ENCODE measurements at places on chromosomes 3 and 15.

- DNase-seq = no peak
Observed at GRCh38 chr3:22920006-22920405, 283.1 kb upstream of the UBE2E2 start.

GRCh38 chr3:190321789-190322603, at the start of gene CLDN1:
TSS of gene CLDN1 (minus strand) at chr3:190322446. CDS start at chr3:190322206, 240 bp downstream.
- peak; percentile 68 for DNase-seq

GRCh38 chr15:66429546-66429945, 42.8 kb downstream of the MAP2K1 start:
- DNase-seq = no peak

DNA sequence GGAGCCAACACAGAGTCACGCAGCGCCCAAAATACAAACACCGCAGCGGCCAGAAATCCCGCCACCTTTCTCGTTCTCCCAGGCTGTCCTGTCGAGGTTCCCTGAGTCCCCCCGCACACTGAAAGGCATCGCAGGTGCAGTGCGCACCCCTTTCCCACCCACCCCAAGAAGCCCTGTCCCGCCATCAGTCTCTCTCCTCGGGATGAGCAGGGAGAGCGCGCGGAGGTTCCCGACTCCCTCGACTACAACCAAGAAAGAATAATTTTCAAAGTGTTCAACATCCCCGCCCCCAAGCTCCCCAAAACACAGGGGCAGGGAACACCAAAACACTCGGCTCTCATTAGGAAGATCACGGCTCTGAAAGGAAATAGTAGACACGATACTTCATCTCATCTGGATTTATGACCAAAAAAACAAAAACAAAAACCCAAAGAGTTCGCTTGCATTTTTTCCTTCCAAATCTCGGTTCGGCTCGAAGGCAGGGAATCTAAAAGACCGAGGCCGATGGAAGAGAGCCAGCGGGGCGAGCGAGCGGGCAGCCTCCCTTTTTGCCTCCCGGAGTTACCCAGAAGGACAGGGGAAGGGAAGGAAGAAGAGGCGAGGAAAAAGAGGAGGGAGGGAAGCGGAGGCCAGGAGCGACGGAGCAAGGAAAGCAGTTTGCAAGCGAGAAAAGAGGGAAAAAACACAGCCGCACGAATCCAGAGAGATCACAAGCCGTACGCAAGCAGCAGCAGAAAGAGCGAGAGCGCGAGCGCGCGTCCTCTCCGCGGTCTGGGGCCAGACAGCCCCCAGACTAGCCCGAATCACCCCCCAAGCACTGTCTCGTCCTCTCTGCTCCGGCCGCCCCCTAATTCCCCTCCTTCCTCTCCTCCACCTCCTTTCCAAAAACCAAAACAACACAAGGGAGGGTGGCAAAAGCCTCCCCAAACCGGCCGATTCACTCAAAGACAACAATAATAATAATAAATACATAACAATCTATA, 808 bp downstream of the BCL6 start:
- DNase-seq = peak; percentile 48

DNA sequence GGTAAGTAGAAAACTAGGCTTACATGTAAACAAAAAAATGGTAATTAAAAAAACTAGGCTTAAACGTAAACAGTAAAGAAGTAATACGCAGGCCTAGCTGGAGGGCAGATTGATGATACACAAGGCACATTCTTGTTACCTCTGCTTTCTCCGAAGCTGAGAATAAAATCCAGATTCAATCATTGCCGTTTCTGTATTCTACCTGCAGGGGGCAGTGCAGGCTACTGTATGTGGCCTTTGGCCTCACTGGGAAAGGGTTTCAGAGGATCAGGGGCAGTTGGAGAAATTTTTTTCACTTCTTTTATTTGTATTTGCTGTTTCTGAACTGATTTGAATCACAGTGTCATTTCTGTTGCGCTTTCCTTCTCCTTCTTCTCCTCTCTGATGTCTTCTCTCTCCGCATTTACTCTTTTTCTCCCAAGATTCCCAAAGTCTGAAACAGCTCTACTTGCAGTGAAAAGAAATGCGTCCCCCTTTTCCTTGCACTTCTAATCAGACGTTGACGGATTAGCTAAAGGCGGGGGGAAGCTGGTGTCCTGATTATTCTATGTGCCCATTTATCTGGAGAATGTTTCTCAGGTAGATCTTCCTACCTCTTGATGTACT, 67.1 kb upstream of the MCTP2 start:
- no peak for DNase-seq

- no peak for DNase-seq
Observed at GRCh38 chr15:52256366-52256765, 39.2 kb downstream of the MYO5C start.

GRCh38 chr3:158447408-158447807, 123.6 kb upstream of the MLF1 start:
- no peak for DNase-seq

GRCh38 chr3:177484926-177485325, 287.6 kb upstream of the TBL1XR1 start:
- DNase-seq = no peak

DNA sequence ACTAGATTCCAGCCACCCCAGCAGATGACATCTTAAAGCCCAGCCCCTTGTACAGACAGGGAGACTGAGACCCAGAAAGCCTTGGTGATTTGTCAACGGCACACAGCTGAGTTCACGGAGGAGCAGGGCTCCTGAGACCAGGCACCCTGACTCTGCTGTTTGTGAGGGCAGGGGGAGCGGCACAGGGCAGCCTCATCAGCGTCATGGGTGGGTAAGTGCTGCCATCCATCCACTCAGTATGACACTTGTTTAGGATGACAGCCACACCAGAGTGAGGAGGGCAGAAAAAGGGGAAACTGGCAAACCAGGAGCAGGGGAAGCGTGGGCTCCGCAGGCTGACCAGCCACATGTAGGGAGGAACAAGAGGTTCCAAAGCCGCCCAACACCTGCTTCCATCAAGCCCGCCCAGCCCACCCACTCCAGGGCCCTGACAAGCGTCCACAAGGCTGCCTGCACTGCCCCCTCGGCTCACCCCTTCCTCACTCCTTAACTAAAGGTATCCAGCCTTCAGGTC, 19.9 kb downstream of the RBPMS2 start:
- no peak for DNase-seq

DNA sequence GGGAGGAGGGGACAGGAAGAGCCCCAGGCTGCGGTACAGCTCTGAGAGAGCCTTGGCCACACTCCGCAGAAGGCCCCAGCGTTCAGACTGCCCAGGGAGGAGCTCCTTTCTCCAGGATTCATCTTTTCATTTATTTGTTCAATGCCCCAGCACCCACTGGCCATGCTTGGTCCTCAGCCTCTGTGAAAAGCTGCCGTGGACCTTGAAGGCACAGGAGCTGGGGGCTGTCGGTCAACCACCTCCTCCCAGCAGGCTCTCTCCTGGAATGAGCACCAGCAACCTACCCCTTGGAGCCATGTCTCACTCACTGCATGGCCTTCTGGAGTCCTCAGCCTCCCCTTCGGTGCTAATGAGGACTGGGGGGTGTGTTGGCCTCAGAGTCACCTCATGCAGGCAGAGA, 21.6 kb upstream of the PRR23E start:
- DNase-seq = no peak

- DNase-seq = no peak
Observed at GRCh38 chr3:190116551-190117067, 4.1 kb downstream of the P3H2 start.

DNA sequence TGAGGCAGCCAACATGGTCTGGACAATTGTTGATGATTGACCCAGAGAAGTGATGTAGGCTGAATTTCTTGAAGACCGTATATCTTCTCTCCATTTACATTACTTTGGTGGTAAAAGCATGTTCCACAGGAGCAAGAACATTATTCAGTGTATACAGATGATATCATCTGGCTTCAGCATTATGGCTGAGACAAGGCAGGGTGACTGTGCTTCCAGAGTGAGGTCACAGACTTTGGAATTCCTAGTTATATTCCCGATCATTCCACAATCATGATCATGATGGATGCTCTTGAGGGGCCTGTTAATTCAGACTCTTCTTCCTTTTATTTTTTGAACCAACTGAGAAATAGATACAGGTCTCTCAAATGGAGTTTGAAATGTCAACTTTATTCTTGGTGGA, 19.0 kb downstream of the PLS1 start:
- no peak for DNase-seq

DNA sequence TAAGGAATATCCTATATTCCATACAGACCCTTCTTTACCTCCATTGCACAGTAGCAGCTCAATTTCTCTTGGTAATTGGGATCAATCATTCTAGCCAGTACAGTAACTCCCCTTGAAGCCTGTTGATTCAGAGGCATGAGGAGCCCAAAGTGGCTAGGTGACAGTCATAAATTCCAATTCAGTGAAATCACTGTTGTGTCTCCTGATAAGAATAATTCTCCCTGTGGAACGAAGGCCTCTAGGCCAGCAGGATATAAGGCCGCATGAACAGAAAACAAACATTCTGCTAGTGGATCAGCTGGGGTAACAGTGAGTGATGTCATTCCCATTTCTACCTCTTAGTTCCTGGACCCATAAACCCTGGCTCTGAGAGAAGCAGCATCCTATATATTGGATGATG, 696.3 kb downstream of the NR2F2 start:
- no peak for DNase-seq

- DNase-seq = no peak
Observed at GRCh38 chr15:52213206-52213605, 22.0 kb upstream of the GNB5 start.

- no peak for DNase-seq
Observed at GRCh38 chr3:169954142-169954756, 12.4 kb upstream of the SEC62 start.

DNA sequence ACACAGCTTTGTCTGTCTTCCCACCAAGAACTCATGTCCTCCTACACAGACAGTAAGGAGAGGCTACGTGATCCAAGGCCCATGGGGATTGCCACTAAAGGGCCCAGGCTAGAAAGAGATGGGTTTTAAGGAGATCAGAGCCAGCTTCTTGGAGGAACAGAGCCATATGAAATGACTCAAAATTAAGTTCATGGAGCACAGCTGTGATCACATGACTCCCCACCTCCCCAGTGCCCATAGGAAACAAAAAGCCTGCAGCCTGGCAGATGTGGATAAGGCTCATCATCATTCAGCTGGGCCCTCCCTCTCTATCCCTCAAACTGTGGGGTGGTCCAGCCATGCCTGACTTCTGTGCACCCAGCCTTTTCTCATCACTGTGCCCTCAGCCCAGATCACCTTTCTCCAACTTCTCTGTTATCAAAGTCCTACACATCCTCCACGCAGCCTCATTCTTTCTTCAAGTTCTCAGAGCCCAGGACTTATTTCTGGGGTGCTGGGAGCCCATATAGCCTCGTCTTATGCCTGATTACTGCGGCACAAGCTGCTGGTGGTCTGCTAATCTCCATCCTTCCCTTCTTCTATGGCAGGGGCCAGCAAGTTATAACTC, 137.6 kb downstream of the SMAD6 start:
- no peak for DNase-seq

GRCh38 chr3:34405159-34405558, 606.7 kb downstream of the PDCD6IP start:
- DNase-seq = no peak

- DNase-seq = peak; percentile 21
Observed at GRCh38 chr3:167406876-167407492, 26.9 kb upstream of the ZBBX start.

- peak; percentile 50 for DNase-seq
Observed at GRCh38 chr15:64146885-64147681, 4.4 kb upstream of the SNX22 start.

DNA sequence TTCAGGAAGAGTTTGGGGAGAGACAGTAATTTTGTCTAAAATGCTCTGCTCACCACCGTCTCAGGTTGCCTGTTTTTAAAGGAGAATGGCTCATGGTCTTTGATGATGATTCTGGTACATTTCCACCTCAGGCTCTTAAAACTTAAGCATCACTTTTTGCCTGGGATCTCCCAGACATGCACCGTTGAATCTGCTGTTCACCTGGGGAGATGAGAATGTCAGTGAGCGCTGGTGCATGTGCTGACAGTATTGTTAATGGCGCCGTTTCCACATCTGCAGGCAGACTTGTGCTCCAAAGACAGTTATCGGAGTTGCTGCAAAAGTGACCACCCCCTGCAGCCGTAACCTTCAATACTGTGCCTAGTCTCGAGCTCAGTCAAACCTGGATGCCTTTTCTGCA, 219.0 kb upstream of the TPM1 start:
- DNase-seq = no peak

- no peak for DNase-seq
Observed at GRCh38 chr15:37253877-37254276, 153.5 kb upstream of the MEIS2 start.

DNA sequence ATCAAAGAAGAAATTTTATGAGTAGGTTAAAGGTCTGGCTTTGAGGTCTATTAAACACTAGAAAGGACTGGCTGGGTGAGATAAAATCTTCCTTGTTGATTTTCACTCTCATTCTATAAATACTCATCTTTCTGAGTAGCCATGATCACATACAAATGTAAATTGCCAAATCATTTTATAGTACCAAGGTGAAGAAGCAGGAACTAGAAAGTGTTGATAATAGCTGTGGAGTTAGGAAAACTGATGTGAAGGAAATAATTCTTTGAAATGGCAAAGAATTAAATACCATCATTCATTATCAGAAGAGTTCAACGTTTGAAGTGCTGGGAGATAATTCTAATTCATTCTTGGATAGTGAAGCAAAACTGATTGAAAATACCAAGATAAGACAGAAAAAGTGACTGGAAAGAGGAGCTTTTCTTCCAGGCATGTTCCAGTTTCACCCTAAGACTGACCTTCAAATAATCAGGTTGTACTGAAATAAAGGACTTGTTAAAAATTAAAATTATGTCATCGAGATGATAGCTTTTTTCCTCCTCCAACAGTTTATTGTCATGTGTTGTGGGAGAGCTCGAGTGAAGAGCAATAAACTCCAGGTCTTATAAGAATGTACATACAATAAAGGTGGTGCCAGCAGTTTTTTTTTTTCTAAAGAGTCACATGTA, 17.4 kb downstream of the THBS1 start:
- DNase-seq = no peak

GRCh38 chr15:67783303-67783702, 42.0 kb upstream of the SKOR1 start:
- no peak for DNase-seq

DNA sequence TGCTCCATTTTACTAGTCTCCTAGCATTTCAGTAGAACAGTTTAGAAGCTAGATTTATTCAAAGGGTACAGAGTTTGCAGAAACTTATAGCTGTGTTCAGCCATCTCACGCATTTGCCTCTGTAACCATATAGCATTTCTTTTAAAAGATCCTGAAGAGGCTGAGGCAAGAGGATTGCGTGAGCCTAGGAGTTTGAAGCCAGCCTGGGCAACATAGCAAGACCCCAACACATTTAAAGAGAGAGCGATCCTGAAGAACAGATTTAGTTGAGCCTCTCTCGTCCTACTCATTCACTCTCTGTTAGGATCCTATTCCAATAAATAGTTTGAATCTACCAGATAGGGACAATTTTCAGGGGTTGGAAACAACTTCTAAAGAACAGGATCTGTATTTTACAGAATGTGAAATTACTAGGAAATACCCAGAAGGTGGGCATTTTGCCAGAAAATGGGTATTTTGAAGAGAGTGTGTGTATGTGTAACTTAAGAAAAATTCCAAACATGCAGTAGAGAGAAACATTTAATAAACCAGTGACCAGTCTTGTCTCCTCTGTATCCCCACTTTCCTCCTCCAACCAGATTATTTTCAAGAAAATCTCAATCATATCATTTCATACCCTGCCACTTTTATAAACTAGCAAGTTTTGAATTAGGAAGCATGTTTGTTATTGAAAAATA, 4.5 kb downstream of the EIF3J start:
- no peak for DNase-seq

- no peak for DNase-seq
Observed at GRCh38 chr3:194137008-194137505, 1.1 kb downstream of the HES1 start.

GRCh38 chr15:85404918-85405866, 24.8 kb downstream of the AKAP13 start:
- no peak for DNase-seq
